Right atrium auricular region (tissue), 2 donors: ENCODE measurements at places on chromosomes 3 and 15. TPM values are rescaled to one million over a fixed set of nuclear protein-coding genes. Genes with fewer than 3 reads are reported as not detected.

DNA sequence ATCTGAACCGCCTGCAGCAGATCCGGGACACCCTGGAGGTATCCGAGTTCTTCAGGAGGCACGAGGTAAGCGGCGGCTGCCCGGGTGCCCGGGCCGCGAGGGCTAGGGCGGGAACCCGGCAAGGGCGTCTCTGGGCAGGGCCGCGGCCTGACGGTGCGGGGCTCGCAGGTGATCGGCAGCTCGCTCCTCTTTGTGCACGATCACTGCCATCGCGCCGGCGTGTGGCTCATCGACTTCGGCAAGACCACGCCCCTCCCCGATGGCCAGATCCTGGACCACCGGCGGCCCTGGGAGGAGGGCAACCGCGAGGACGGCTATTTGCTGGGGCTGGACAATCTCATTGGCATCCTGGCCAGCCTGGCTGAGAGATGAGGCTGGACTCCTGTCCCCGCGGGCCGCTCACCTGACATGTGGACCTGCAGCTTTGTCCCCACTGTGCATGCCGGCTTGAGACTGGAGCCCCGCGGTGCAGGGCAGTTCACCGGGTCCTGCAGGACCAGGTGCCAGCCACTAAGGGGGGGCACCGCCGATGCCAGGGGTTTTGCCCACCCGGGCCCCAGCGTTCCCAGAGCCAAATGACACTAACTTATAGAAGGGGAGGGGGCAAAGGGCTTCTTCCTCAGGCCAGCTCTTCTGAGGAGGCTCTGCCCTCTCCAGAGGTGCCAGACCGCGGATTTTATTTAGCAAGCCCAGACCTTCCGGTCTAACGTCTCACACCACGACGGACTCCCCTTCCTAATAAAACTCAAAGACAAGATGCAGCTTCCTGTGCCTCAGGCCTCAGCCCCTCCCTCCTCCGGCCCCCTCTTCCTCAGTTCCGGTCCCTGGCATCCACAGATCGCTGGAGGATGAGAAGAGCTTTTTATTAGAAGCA is 9.4 kb downstream of the ITPKA start:
- DNase-seq = no peak

Gene MESP2
- not detected for total RNA-seq

GRCh38 chr3:66889750-66890494 is 108.2 kb upstream of the KBTBD8 start:
- DNase-seq = no peak

DNA sequence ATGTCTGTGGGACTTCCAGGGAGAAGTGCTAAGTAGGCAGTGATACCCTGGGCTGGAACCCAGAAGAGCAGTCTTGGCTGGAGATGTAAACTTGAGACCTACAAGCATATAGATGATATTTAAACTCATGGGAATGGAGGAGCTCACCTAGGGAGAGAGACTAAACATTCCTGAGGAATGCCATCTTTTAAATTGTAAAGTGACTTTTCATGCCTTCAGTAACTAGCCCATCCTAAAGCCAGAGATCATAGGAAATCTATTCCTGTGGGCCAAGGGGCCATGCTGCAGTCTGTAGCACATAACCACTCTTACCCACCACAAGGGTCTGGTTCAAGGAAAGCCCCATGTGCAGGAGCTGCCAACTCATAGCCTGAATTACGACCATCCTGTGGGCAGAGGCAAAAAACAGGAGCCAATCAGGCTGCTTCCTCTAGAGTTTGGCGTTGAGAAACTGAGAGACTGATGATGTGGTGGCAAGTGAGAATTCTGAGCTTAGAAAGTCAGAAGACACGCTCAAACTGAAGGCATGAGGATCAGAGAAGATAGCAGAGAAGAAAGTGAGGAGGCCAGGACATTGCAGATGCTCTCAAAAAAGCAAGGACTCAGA is 37.5 kb downstream of the CTDSPL start:
- no peak for DNase-seq

GRCh38 chr3:42130007-42130328 is 38.8 kb downstream of the TRAK1 start:
- no peak for DNase-seq

- no peak for DNase-seq
These were observed 89.5 kb downstream of the SMARCC1 start for GRCh38 chr3:47692158-47692557.

DNA sequence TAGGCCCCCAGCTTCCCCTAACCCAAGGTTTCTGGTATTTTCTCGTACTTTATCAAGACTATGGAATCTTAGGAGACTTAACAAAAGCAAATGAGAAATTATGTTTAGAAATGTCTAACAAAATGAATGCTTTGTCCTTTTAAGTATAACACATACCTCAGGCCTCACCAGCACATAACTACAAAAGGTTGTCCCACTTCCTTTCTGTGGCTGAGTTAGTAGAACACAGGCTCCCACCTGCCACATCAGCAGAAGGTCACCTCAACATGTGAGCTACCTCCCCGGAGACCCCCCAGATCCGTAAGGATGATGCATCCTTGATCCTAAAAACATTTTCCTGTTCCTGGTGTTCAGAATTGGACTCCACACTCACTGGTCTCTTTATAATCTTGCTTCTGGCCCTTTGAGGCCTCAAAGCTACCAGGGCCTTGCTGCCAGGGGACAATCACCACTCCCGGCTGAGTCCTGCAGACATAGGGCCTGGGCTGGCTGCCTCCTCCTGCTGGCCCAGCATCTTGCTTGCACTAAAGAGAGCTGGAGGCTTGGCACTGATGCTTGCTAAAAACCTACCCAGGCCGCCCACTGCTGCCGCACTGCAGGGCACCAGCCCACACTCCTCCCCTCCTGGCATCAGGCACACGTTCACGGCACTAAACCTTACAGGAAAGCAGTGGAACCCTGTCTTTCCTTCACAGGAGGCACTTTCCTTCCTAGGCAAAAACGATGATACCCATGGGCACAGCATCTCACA is 2.9 kb downstream of the CCRL2 start:
- DNase-seq = no peak

GRCh38 chr3:116299646-116300081 is 145.6 kb downstream of the LSAMP start:
- DNase-seq = no peak

Gene DNAJA4
- total RNA-seq = 78.0 TPM

GRCh38 chr3:120275618-120276017 is 9.4 kb downstream of the GPR156 start:
- DNase-seq = no peak

- DNase-seq = no peak
These were observed 23.5 kb downstream of the KLHL25 start for GRCh38 chr15:85771271-85771670.

DNA sequence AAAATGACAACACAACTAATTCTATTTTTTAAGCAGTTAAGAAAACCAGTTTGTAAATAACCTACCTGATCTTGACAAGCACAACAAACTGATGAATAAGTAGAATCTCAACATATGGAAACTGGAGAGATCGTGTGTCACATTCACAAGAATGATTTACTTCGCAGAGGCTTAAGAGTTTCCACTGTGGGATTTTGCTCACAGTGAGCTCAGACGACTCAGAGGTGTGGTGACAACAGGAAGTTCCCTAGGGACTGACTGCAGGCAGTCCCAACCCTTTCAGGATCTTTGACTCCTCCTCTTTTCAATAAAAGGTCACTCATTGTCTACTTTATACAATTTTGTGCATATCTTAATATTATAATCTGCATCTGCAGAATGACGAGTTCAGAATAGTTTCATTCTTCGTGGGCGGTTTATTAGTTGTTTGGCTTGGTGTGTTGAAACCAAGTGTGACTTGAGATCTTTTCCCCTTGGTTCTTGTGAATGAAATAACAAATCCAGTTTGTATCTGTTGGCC is at the start of gene LIPH:
Gene LIPH, minus strand, starts transcription at position 231 of the 520 bp plus-strand sequence. Its CDS starts 117 bp downstream, at position 114.
- DNase-seq = peak; percentile 56

DNA sequence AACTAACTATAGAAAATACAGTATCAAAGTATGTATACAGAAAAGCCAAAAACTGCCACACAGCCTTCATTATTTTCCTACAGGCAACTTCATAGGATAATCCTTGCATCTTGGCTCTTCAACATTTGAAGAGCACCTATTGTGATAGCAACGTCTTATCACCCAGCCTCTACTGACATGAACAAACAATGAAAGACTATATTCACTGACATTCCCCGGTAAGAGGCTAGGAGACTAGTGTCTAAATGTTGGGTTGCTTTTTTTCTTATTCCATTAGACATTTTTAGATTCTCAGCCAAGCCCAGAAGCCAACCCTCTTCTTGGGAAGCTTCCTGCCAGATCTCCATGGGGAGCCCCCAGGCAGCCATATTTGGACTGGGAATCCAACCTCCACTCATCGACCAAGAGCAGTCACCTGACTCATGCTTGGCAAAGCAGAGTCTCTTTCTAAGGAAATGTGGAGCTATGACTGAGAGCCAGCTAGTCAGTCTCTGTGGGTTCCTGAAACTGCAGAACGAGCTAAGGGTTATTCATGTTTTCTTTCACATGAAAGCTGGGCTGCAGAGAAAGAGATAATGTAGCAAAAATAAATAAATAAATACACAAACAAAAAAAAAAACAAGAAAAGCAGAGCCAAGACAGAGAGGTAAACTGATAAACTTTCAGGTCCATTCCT is 227.5 kb downstream of the MAGI1 start:
- DNase-seq = no peak

Gene P2RY1
- 2.2 TPM for total RNA-seq

GRCh38 chr3:71906976-71907375 is 122.0 kb upstream of the PROK2 start:
- DNase-seq = no peak

- no peak for DNase-seq
These were observed 722.6 kb downstream of the AGBL1 start for GRCh38 chr15:86802244-86802643.

GRCh38 chr3:88586121-88586640 is 436.4 kb downstream of the C3orf38 start:
- no peak for DNase-seq

DNA sequence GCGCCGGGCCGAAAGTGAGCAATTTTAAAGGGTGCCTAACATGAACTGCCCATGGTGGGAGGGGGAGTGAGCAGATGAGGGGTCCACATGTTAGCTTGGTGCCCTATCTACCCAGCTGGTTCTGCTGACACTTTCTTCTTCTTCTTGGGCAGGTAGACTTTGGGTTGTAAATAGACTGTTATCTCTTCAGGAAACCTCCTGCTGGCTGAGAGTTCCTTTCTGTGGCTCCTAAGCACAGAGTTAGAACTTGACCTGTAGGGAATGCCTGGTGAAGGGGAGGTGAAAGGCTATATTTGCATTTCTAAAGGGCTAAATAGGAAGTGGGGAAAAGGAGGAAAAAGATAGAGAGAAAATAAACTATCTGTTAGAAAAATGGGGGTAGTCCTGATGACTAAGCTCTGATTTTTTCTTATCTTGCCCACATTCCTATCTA is 521.4 kb upstream of the TGFBR2 start:
- no peak for DNase-seq

Gene THPO
- 0.55 TPM for total RNA-seq

- DNase-seq = no peak
These were observed 119.3 kb upstream of the CHD2 start for GRCh38 chr15:92780843-92781242.

- no peak for DNase-seq
These were observed 10.6 kb upstream of the CACNA1D start for GRCh38 chr3:53483821-53484220.

Gene COPB2
- total RNA-seq = 65.8 TPM

- peak; percentile 38 for DNase-seq
These were observed 1.9 kb downstream of the C3orf22 start for GRCh38 chr3:126556637-126557414.

GRCh38 chr3:140223631-140224030 is 288.6 kb downstream of the CLSTN2 start:
- no peak for DNase-seq

Gene CCR9
- total RNA-seq = not detected

GRCh38 chr3:24985668-24986067 is 442.4 kb upstream of the RARB start:
- no peak for DNase-seq

- DNase-seq = no peak
These were observed 84.8 kb downstream of the XXYLT1 start for GRCh38 chr3:195186041-195186709.

DNA sequence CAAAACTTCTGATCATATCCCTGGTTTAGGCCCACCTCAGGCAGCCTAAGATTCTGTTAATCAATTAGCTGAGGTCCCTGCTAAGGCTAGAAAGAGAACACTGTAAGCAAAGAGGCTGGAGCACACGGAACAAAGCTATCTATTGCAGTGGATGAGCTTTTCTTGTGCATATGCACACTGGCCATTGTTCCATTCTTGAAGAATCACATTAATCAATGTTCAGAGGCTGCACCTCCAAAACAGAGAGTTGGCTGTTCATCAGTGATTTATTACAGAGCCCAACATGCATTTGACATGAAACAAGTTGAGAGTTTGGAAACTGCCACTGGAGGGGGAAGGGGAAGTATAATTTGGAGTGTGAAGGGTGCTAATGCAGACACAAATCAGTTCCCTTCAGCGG is 873.0 kb downstream of the ROBO1 start:
- no peak for DNase-seq

- no peak for DNase-seq
These were observed 10.5 kb downstream of the SLC6A6 start for GRCh38 chr3:14412831-14413380.

GRCh38 chr15:98381446-98381845 is 266.9 kb upstream of the IGF1R start:
- no peak for DNase-seq

- DNase-seq = no peak
These were observed 32.2 kb upstream of the TAMM41 start for GRCh38 chr3:11878837-11879236.

DNA sequence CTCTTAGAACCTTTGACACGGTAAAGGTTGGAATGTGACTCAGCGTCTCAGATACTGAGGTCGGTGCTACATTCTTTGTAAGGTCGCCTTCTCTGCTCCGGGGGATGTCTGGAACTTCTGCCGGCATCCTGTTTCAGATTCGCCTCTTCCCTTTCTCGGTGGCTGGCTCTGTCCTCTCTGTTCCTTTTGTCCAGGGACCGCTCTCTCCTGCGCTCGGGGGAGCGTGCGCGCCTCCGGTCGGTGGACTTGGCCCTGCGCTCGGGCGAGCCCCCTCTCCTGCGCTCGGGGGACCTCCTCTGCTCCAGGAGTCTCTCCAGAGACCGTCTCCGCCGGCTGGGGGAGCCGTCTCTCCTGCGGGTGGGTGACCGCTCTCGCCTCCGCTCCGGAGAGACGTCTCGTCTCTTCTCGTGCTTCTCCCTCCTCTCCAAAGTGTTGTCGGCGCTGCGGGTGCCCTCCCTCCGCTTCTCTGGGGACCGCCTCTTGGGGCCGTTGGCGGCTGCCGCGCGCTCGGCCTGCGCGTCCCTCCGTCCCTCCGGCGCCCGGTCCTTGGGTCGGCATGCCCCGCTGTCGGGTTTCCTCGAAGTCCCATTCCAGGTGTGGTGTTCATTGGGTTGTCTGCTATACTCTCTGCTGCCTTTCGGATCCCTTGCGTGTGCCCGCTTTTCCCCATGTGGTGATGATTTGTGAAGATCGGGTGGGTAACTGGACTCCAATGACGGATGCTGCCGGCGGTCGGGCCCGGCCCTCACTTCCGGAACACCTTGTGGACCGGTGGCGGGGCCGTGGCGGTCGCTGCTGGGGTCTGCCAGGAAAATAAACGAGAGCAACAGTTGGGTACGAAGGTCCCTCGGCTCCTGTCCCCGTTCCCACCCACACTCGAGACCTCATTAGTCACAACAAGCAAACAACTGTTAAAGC is 668.8 kb upstream of the ADAMTS9 start:
- DNase-seq = no peak
